ENCODE measurements at places on chromosomes 6 and 20.

DNA sequence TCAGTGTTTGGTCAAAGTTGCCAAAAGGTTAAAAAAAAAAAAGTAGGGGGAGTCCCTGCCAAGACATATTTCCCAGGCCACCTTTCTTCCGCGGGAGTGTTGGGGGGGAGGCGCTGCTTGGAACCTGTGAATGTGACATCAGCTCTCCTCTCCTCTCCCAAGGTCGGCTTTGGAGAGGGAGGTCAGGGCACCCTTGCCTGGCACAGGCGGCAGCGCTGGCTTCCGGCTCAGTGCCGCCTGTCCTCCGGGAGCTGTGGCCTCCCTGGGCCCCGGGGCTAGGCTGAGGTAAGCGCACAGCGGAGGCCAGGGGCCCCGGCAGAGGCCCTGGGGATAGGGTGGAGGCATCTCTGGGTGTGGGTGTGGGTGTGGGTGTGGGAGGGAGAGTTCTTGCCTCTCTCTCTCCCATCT is 1.9 kb upstream of the EDN1 start:
- no peak for DNase-seq

DNA sequence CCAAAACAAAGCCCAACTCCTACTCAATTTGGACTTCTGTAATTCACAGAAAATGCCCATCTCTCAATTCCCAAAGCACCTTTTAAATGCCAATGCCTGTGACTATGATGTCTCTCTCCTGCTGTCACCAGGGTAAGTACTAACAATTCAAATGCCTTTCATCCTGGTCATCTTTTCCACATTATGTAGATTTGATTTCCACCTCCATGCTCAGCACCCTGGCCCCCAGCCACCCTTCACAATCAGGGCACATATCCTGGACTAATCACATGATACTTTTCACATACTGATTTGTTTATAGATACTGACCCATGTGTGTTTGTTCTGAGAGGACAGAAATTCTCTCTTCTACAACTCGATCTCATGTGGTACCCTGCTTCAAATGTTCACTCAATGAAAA is 236.3 kb downstream of the PTPRK start:
- no peak for DNase-seq

DNA sequence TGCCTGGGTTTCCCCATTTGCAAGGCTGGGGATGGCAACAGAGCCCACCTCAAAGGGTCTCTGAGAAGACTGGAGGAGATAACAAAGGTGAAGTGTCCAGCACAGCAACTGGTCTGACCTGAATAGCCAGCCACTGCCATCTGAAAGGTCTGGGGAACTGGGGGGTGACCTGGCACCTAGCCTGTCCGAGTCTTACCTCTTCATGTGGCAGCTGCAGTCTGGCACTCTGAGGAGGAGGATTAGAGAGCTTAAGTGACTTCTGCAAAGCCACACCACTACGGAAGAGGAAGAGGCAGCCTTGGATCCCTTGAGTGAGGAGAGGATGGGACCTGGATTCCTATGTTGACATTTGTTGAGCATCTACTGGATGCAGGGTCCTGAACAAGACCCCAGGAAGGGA is 22.2 kb downstream of the C20orf203 start:
- DNase-seq = no peak

- peak; percentile 94 for DNase-seq
Observed at GRCh38 chr6:37059344-37060194, 54.1 kb downstream of the FGD2 start.

DNA sequence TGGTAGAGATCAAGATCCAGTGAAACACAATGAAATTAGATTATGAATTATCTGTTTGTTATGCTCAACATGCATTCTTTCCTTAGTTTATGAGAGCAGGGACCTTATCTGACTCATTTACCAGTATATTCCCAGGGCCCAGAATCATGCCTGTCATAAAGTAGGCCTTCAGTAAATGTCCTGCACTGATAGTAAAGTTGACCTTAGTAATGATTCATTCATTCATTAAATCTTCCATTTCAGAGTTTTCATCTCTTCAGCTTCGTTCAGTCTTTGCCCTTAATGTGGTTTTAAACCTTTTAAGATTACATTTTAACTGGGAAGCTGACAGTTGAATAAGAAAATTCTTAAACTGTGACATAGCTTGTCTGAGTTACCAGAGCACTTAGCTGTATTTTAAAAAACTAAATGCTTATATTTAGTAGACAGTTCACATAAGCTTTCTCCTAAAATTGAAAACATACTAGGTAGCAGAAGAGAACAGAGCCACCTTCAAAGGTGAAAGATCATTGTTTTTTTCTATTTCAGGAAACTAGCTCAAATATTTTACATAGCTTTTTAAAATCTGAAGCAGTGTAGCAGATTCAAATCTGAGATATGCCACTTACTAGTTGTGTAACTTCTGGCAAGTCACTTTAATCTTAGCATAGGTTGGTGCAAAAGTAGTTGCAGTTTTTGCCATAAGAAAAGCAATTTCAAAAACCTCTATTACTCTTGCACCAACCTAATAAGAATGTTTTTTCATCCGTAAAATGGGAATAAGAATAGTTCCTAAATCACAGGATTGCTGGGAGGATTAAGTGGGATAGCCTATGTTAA is 41.4 kb downstream of the MCM8 start:
- DNase-seq = no peak

GRCh38 chr6:125658759-125659431 is 90.5 kb upstream of the HEY2 start:
- no peak for DNase-seq

Data from GM23338 (cell line).